ENCODE measurements at places on chromosomes 6 and 20.

GRCh38 chr6:157187182-157188083, 135.9 kb downstream of the TMEM242 start:
- DNase-seq, result no peak

DNA sequence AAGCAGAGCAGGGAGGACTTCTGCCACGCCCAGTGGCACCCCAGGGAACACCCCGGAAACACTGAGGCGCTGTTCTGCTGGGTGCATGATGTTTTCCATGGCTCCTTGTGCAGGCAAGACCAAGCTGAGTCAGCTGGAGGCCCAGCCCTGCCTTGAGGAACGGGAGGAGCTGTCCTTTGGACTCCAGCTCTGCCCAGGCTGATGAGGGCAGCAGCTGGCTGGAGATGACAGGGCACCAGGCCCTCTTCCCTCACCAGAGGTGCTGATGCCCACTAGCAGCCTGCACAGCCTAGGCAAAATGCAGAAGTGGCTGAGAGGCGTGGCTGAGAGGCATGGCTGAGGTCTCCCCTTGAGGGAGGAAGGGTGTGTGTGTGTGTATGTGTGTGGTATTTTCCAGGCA, 2.4 kb downstream of the C6orf132 start:
- DNase-seq, result no peak

DNA sequence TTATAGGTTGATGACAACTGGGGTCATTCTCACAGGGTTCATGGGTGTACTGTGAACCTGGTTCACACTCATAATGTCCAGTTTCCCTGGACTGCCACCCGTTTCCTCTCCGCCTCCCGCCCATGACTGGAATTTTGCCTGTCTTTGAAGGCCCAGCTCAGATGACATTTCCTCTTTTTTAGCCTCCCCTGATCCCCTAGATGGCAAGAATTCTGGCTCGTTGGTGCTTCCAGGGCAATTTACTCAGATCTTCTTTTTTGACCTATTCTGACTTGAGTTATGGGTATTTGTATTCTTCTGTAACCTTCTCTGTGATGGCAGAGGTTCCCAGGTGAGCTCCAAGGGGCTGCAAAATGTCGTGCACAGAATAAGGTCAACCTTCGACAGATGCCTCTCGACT, 5.7 kb upstream of the CITED2 start:
- DNase-seq, result no peak

DNA sequence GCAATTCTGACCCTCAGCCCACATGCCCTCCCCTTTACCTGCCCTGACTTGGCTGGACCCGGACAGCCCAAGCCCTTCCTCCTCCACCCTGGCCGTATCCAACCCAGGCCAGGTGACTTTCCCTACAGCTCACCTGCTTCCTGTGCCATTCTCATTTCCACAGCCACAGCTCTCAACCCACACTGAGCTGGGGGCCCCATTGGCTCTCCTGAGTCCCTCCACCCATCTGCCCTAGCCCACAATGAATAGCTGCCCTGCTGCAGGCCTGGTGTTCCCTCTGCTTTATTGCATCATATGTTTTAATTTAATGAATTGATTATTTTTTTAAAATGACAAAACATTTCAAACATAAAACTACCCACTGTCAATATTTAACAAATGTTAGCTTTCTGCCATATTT, 118.5 kb upstream of the BACH2 start:
- no peak for DNase-seq

DNA sequence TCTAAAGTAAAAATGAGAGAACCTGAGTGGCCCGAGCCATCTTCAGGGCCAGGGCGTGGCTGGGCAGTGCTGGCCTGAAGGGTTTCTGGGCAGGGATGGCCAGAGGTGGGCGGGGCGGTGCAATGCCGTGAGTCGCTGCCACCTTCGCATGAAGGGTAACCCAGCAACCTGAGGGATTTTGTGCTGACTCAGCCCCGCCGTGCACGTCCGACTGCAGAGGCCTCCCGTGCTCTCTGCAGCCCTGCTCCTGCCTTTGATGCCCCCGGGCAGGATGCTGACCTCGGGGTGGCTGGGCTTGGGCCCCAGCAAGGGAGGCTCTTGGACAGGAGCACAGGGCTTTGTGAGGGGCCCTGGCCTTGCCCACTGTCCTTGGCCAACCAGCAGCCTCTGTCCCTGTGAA, 81.7 kb upstream of the GATA5 start:
- no peak for DNase-seq

GRCh38 chr6:26331218-26332073, 33.6 kb upstream of the BTN3A2 start:
- DNase-seq, result peak; percentile 35

- DNase-seq, result no peak
Observed at GRCh38 chr6:77837034-77837784, 184.4 kb downstream of the MEI4 start.

DNA sequence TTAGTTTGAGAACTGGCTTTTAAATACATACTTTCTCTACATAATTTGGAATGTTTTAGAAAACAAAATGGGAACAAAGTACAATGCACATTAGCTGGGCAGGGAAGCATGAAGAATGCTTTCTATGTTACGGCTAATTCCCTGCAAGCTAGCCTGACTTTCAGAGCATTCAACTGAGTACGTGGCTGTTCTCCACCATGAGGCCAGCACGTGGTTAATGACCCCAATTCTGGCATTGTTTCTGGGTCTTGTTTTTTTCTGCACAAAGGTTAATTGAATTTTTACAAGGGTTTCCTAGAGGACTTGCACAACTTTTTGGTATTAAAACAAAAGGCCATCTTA, 208.6 kb upstream of the AGPAT4 start:
- DNase-seq, result no peak

- DNase-seq, result no peak
Observed at GRCh38 chr6:9233226-9233625, 797.9 kb upstream of the SLC35B3 start.

GRCh38 chr6:34982424-34982852, 93.4 kb downstream of the ANKS1A start:
- DNase-seq, result peak; percentile 63

- DNase-seq, result no peak
Observed at GRCh38 chr6:7973584-7973983, 63.0 kb upstream of the TXNDC5 start.

GRCh38 chr20:63889241-63890200, 5.4 kb upstream of the DNAJC5 start:
- DNase-seq, result peak; percentile 34

- DNase-seq, result no peak
Observed at GRCh38 chr20:40451552-40451951, 237.5 kb downstream of the MAFB start.

Data from caudate nucleus (tissue), 63 donors.